T-cell (primary cell): ENCODE measurements at places on chromosomes 5 and 9. TPM values are rescaled to one million over a fixed set of nuclear protein-coding genes. Genes with fewer than 3 reads are reported as not detected.

- DNase-seq: no peak
Observed at GRCh38 chr5:67773411-67774266, 441.9 kb upstream of the PIK3R1 start.

GRCh38 chr5:171562822-171563221, 143.4 kb downstream of the FGF18 start:
- DNase-seq: no peak

The ARL14EPL gene
- total RNA-seq: not detected

GRCh38 chr9:12739014-12739652, 35.7 kb upstream of the LURAP1L start:
- no peak for DNase-seq

DNA sequence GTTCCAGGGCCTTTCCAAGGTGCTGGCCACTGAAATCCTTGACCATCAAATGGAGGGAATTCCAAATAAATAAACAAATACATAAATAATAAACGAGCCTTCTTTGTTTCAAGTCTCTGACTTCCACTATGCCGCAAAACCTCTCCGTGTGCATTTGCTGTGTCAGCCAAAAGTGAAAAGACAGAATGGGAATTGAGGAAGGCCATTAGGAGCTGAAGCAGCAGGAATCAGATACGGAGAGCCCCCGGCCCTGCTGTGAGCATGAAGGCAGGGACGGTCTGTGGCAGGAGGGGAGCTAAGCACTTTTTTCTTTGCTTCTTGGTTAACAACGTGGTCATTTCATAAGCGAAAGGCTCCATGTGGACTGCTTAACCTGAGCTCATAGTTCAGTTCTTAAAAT, 26.1 kb downstream of the PLPPR1 start:
- no peak for DNase-seq

DNA sequence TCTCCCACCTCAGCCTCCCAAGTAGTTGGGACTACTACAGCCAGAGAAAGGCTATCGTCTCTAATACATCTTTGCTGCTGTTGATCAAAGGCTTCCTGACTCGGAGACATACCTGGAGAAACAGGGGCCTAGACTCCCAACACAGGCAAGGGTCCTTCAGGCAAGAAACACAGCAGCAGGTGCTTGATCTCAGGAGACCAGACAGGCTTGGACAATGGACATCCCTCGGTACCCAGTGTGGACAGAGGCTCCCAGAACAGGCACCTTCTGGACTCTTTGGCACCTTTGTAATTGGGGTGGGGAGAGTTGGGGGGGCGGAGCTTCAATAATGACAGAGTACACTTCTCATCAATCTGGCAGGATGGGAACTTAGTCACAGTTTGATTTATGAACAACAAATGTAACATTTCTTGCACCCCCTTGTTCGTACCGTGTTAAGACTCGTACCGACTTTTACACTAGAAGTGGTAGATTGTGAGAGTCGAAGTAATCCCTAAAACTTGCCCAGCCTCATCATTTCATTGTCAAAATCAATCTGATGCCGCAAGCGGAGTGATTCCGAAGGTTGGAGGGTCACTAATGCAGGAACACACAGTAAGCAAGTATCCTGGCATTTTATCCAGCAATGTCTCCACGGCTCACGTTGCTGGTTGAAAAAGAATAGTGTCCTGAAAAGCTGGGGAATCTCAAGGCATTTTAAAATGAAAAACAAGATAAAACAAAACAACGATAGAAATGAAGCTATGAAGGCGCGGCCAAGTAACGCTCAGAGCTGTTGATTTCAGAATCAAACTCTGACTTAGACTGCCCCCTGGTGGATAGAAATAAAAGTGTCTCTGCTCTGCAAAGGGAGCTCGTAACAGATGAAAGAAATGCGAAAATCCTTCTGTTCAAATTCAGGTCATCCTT, 46.4 kb upstream of the STK32A start:
- DNase-seq: peak; percentile 7

GRCh38 chr5:144549580-144549979, 378.9 kb downstream of the KCTD16 start:
- DNase-seq: no peak

DNA sequence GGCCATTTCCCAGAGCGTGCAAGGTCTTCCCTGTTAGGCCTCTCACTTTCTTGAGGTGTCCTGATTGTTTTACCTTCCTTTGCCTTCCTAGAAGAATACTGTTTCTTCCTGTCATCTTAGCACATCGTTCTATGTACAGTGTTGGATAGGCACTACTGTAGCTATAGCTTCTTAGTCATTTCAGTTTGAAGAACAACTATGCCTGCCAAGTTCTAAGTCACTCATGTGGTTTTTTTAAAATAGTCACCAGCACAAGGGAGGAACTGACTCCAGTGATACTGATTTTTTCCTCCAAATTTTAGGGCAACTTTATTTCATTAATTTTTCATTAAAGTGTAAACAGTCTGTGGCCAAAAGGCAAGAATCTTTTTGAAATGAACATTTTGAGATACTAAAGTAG, 122.4 kb upstream of the NR5A1 start:
- DNase-seq: no peak

The KCNMB1 gene
- not detected for total RNA-seq

The CDKN2B gene
- total RNA-seq: 0.33 TPM

The LVRN gene
- not detected for total RNA-seq

DNA sequence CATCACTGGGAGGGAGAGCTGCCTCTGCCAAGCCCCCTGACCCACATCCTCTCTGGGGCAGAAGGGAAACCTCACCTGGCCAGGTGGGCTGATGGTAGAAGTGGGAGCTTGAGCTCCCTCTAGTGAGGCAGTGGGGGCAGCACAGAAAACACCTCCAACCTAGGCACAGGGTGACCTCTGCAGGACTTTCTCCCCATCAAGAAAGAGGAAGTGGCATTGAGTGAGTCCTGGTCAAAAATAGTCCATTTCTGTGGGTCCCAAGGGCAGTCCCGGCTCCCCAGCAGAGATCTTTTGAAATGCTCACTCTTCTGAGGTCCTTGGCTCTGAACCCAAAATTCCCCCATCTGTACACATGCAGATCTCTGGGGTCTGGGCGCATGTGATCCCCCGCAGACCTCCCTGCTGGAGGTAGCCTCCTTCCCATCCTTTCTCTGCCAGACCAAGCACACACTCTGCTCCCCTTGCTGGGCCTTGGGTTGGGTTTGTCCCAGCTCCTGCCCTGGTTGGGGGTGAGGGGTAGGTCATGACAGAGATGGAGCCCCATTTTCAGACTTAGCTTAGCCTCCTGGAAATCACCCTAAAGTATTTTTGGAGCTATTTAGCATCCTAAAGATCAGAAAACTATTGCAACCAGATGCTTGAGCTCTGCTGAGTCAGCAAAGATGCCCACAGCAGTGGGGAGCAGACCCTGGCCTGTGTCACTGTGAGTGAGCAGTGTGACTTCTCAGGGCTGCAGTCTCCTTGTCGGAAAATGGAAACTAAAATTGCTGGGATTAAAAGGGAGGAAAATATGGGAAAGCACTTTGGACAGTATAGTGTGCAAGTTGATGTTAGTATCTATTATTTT, 41.6 kb upstream of the LCP2 start:
- DNase-seq: peak; percentile 30

GRCh38 chr5:153896701-153897100, 142.0 kb downstream of the FAM114A2 start:
- DNase-seq: no peak

- no peak for DNase-seq
Observed at GRCh38 chr5:101424530-101425175, 521.6 kb upstream of the ST8SIA4 start.

The IFNA10 gene
- total RNA-seq: not detected

DNA sequence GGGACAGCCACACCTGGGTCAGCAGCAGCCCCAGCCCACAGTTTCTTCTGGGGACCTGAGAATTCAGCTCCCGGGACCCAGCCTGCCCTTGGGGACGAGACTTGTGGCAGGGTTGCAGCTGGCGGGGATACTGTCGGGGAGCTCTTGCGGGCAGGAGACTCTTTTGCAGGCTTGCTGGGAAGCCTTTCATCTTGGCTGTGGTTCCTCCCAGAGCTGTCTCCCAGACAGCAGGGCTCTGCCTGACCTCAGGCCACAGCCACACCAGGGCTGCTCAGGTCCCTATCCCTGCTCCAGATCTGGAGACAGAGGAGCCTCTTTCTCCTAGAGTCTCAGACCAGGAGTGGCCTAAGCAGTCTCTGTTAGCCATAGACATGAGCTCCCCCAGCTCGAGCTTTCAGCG, 4.7 kb upstream of the MYMK start:
- no peak for DNase-seq

DNA sequence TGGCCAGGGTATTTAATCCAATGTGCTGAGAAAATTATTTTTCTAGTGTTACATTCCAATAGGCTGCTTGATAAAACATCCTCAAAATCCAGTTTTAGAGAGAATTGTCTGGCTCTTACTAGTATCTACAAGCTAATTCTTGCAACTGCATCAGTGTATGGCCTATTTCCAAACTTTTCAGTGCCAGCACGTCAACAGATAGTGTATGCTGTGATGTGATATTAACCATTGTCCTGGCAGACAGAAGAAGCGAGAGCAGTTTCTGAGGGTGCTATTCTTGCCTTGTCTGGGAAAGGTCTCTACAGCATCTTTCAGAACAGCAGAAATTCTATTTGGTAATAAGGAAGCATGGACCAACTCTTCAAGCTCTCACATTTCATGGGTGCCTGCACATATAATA, 174.2 kb upstream of the CDH12 start:
- DNase-seq: no peak

DNA sequence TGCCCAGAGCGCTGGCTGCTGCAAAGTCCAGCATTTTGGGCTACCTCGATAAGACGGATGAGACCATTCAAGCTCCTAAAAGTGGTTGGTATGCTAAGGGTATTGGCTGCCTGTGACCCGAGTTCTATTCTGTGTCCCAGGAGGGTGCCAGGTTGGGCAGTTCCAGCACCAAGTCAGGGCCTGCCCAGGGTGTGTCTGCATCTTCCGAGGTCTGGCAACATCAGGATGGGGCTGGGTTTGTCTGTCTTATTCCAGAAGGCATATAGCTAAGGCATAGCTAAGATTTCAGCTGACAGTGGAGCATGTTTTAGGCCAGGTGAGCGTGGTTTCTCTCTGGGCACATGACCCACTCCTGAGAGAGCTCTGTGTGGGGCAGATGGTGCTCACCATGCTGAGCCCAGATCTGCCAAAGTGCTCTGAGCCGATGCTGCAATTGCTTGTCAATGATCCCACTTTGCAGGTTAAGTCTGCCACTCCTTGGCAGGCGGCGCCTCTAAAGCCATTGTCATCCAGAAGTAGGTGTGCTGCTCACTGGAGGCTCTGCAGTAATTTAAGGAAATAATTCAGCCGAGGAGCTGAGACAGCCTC, 7.8 kb downstream of the SLC9A3 start:
- no peak for DNase-seq

GRCh38 chr5:143400541-143401226, 2.8 kb downstream of the NR3C1 start:
- DNase-seq: no peak

- no peak for DNase-seq
Observed at GRCh38 chr5:138819081-138819480, 56.1 kb downstream of the LRRTM2 start.

- DNase-seq: no peak
Observed at GRCh38 chr9:88106492-88106891, 31.8 kb downstream of the SPATA31C2 start.

The TOR4A gene
- 2.8 TPM for total RNA-seq

DNA sequence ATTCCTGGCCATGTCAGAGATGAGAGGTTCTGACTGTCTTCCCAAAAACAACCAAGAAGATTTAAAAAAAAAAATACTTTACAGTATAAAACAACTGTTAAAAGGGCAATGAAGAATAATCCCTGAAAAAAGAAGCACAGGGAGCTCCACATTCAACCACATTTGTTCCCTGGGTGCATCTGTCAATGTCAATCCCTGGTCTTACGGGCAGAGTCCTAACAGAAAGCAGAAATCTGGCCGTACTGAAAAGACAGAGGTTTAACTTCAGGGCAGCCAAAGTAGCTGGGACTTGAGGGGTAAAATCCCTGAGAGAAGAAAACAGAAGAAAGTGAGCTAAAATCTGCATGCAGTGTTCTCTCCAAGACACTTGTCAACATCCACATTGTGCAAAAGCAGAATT, 76.6 kb downstream of the RICTOR start:
- no peak for DNase-seq
